ENCODE measurements at places on chromosomes 16 and 17. TPM values are rescaled to one million over a fixed set of nuclear protein-coding genes. Genes with fewer than 3 reads are reported as not detected.
A peak's percentile ranks its signal among the peaks of the same experiment; 100 is the strongest.

The IL17C gene
- not detected for total RNA-seq

The ARL17A gene
- 15.3 TPM for total RNA-seq

The BCO1 gene
- 0.11 TPM for total RNA-seq

The ASPSCR1 gene
- 314 TPM for total RNA-seq

The KLHDC4 gene
- 31.8 TPM for total RNA-seq

The KAT2A gene
- 20.2 TPM for total RNA-seq

The SLFN14 gene
- total RNA-seq, result not detected

The BAHCC1 gene
- 1.7 TPM for total RNA-seq

The BAIAP3 gene
- 3.2 TPM for total RNA-seq

The TNRC6C gene
- 4.7 TPM for total RNA-seq

The RAPGEFL1 gene
- 4.5 TPM for total RNA-seq

The HSF4 gene
- 3.5 TPM for total RNA-seq

The SLC6A4 gene
- 7.6 TPM for total RNA-seq

- DNase-seq, result peak; percentile 79
Measured at GRCh38 chr17:57953219-57953618, 2.0 kb downstream of the CUEDC1 start.

DNA sequence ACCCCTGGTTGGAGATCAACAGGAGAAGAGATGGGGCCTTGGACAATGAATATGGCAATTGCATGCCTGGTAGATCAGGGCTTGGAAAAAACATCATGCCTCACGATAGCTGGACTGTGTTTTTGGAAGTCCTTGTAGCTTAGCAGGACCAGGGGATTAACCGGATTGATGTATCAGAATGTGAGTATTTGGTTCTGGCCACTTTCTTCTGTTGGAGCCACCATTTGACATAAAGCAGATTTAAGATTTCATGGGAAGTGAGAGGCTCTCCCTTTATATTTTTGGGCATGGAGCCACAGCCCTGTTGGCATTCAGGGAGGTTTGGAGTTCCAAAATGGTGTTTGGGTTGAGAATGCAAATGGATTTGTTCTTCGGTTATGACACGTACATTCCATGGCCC, 424.7 kb upstream of the MAF start:
- DNase-seq, result no peak

- no peak for DNase-seq
Measured at GRCh38 chr17:21201298-21201595, 12.7 kb downstream of the TMEM11 start.

DNA sequence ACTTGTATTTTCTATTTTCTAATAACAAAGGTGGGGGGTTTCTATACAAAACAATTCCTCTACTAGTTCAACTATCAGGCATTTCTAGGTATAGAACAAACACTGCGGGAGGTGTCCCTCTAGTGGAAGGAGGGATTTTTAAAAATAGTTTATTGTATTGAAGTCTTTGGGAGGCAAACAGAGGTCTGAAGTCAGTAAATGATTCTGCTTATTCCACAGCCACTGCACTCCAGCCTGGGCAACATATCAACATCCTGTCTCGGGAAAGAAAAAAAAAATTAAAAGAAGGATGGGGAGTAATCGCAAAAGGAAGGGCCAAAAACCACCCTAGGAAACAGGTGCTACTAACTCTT, 648 bp upstream of the ERCC4 start:
- DNase-seq, result peak; percentile 70

- no peak for DNase-seq
Measured at GRCh38 chr16:57967916-57968315, 3.0 kb downstream of the CNGB1 start.

DNA sequence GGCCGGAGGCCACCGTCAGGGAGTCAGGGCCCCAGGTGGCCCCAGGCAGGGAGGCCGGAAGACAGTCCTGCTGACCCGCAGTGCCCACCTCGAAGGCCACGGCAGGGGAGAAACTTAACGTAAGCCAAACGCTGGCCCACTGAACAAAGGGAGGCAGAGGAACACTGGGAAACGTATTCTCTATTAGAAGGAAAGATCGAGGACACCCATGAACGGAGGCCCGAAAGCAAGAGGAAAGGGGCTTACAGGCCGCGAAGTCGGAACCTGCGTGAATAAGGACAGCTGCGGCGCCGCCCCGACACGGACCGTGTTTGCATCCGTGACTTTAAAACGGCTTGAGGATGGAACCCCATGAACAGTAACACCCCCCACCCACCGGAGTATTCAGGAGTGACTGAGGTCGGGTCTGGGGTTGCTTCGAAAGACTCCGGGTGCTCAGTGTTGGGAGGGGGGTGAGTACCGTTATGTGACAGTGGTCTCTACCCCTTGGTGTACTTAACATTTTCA, 102.4 kb upstream of the METRNL start:
- no peak for DNase-seq

DNA sequence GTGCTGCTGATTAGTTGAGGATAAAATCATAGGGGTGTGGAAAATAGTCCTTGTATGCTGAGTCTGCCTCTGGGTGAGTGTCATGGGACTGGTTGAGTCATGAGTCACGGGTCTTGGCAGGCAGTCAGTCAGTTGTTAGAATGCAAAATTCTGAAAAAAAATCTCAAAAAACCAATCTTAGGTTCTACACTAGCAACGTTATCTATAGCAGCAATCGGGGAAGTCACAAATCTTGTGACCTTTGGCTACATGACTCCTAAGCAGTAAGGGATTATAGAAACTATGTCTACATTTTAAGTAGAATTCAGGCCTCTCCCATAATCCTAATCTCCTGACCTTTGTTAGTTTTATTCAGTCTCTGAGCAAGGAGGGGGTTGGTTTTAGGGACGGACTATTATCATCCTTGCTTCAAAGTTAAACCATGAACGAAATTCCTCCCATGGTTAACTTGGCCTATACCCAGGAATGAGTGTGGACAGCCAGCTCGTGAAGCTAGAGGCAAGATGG, 18.0 kb upstream of the PMFBP1 start:
- DNase-seq, result no peak

DNA sequence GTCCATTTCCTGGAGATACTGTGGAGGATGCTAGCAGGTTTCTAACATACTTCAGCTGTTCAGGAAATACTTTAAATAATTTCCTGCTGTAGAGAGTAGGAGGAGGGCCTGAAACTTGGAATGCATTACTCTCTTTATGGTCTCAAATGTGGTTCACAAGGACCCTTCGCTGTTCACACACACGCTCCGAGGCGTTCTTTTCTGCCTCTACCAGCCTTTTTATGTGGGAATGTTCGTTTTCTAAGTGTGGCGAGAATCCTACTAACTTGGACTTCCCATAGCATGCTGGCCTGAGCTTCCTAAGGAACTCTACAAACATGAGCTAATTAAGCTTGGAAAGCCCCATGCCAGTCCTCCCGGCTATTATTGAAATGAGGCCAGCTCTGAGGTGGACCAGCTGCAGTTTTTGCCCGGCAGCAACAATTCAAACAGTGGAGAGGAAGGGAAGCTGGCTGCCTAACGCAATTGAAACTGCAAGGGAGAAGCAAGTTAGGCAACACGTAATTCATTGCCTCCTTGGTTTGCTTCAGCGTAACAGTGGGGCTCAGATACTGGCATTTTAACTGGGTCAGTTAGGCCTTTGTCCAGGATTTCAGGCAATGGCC, 18.9 kb downstream of the KPNA2 start:
- no peak for DNase-seq

DNA sequence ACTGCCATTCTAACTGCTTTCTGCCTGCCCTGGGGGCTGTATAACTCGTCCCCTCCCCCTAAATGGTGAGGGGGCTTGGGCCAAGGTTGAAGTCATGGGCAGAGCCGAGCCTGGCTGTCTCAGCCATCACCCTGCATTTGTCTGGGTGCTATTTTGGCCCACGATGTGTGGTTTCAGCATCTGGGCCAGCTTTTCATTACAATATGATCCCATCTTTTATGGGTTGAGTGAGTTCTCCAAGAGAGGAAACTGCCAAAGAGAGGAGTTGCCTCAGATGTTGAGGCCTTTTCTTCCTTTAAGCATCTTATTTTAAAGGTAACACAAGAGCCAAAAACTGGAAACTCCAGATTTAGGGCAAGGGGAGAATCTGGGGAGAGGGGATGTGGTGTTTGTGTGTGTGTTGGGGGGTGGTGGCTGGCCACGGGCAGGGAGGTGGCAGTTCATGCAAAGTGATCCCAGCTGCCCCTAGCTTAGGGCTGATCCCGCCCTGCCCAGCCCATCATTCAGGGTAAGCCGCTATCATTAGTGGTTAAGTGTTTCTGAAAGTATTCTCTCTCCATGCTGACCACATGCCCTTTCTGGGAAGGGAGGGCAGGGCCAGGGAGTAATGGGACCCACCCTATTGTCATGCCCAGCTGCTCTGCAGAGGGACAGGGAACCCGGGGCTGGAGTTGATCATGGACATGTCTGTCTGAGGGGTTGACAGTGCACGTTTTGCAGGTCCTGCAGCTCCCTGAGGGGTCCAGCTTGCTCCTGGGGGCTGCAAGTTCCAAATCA, 83.2 kb upstream of the CLEC18A start:
- DNase-seq, result no peak

DNA sequence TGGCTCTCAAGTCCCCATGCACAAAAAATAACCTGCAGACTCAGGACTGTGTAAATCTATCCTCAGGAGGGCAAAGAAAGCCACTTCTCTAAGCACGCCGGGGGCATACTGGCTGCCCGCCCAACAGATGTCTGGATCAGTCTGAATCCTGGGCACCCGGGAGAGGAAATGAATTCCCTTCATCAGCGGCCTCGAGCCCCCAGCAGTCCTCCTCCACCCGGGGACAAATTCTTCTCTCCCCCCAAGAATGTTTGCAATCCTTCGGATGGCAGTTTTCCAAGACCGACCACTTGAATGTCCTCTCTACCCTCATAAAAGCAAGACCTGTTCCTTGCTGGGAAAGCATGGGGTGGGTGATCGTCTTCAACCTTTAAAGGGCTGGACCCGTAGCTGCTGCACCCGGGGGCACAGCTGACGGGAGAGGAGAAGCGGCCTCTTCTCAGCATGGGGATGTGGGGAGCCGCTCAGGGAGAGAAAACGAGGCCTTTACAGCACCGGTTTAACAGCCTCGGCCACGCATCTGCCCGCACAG, 9.4 kb upstream of the MAP2K3 start:
- no peak for DNase-seq

- no peak for DNase-seq
Measured at GRCh38 chr17:44084131-44084538, 13.6 kb downstream of the G6PC3 start.

DNA sequence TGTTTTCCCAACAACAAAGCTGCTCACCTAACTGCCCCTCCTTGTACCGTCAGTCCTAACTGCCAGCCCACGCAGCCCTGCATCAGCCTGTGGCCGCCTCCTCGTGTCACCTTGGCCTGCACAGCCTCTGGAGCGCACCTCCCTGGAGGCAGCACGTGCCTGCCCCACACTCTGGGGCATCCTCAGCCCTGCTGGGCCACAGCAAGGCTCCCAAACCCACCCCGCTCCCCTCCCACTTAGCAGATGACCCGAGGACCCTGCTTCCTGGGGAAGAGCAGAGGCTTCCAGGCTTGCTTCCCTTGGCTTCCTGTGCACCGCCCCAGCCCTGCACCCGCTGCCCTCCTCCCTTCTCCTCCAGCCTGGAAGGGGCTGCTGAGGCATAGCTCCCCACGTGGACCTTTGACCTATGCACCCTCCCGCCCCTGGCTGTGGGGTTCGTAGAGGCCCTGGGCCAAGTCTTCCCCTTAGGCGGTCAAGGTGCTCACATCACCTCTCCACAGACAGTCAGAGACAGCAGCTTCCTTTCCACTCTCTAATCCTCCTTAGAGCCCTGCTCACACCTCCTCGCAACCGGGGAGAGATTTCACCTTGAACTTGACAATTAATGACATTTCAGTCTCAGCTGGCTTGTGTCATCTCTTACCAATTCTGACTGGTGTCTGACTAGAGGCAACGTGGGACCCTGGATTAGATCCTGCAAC, 115.0 kb downstream of the MGAT5B start:
- DNase-seq, result no peak

GRCh38 chr16:16183562-16183961, 39.7 kb downstream of the ABCC6 start:
- no peak for DNase-seq

- DNase-seq, result no peak
Measured at GRCh38 chr17:50872710-50873424, 6.7 kb upstream of the TOB1 start.

DNA sequence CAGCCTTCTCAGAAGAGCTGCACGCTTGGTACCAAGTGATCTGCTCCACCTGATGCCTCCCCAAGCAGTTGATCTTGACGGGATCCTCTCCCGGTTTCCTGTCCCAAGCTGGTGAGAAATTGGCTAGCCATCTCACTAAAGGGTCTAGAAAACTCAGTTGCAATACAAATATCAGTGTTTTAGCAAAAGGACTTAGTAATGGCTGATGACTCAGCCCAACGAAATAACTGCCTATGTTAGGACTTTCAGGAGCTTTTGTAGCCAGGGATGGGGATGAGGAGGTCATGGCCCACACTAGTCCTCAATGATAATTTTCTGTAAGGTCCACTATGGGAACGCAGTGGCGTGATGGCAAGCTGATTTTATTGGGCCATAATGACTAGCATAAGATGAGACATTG, 23.3 kb upstream of the ENGASE start:
- DNase-seq, result no peak

DNA sequence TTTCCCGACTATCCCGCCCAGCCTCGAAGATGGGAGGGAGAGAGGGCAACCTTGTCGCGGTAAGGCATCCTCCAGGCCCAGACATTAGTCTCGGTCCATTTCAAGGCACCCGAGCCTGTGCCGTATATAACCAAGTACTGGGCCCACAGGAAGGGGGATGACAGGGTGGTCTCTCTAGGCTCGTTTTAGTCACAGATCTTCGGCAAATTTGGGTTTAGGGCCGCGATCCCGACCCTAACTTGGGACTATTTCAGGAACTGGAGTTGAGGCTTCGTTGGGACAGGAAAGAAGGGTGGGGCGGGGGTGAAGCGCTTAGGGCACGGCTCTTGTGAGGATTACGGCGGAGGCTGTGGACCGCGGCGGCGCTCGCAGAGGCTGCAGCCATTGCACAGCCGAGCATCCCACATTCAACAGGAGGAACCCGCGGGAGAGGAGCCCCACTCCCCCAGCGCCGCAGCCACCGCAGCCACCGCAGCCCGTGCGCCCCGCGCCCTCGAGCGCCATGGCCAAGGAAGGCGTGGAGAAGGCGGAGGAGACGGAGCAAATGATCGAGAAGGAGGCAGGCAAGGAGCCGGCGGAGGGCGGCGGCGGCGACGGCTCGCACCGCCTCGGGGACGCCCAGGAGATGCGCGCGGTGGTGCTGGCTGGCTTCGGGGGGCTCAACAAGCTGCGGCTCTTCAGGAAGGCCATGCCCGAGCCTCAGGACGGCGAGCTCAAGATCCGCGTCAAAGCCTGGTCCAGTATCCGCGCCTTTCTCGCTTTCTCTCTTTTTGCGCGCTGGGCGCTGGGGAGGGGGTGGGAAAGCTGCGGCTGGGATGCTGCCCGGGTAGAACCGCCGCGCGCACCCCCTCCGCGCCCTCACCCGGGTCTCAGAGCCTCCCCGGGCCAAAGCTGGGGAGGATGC, at the start of gene VAT1L:
Gene VAT1L, plus strand, starts transcription at position 384 of the 904 bp plus-strand sequence. Its CDS starts 119 bp downstream, at position 503.
- no peak for DNase-seq
